ENCODE measurements at places on chromosomes 1 and 21.

DNA sequence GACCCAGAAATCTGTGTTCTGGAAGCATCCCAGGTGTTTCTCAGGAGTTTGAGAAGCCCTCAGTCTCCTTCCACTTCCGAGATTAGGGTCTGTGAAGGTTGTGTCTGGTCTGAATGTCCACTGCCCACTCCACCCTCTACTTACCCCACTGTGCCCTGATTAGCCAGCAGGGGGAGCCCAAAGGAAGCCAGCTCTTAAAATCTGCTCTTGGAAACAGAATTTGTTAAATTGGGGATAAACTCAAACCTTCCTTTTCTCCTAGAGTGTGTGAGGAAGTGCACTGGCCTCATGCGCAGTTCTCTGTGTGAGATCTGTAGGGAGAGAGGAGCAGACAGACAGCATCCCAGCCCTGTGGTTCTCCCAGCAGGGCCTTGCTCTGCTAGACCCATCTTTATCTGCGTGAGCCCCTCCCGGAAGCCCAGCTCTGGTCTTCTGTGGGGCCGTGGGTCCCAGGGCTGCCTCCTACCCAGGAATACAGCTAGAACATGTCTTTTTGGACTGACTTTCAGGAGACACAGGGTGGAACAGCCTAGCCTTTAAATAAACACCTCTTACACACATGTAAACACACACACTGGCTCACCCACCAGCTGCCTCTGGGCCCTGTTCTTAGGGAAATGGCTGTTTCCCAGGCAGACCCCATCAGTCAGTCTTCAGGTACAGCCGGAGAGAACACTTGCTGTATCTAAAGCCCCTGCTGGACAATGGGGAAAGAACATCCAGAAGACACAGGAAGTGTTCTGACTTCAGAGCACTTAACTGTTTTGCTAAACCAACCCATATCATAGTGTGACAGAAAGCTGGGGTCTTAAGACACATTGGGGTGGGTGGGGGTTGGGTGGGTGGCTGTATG is 52.2 kb downstream of the SMYD2 start:
- DNase-seq, result peak; percentile 61

GRCh38 chr21:37550157-37550556 is 183.6 kb downstream of the DYRK1A start:
- no peak for DNase-seq

DNA sequence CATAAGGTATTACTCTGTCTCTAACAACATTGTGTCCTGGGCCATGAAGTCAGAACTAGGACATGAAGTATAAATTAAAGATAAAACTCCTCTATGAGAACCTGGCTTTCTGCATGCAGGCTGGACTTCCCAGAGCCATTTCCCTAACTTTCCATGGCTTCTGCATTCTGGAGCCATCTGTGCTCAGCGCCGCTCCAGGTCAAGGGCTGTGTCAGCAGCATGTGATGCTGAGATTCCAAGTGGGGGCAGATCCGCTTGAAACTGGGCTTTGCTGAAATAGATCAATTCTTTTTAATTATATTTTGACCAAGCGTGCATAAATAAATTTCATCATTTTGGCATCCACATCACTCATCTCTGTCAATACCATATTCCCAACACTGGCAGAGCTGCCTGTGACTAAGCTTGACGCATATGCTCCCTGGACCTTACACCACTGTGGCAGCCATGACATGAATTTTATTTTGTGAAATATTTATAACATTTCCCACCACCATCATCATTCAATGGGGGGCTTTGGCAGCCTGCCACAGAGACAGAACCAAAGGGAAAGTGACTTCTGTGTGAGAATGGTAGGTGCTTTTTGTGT is 110.4 kb upstream of the KCNK1 start:
- DNase-seq, result no peak

- no peak for DNase-seq
These were observed 86.7 kb upstream of the MARK1 start for GRCh38 chr1:220441211-220441610.

DNA sequence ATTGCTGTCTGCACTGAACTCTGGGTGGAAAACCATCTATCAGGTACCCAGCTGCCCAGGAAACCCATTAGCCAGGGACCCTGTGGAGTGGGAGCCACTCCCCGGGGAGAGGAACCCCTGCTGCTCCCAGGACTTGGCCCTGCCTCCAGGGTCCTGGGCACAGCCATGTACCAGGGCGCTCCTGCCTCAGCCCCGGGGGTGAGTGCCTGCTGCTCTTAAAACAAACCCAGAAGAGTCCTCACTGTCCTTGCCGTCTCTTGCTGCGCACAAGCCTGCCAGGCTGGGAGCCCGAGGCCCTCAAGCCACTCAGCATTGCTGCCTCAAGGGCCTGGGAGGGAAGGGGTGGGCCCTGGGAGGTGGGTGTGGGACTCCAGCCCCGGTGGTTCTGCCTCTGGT is 3.4 kb upstream of the SLC25A34 start:
- no peak for DNase-seq

DNA sequence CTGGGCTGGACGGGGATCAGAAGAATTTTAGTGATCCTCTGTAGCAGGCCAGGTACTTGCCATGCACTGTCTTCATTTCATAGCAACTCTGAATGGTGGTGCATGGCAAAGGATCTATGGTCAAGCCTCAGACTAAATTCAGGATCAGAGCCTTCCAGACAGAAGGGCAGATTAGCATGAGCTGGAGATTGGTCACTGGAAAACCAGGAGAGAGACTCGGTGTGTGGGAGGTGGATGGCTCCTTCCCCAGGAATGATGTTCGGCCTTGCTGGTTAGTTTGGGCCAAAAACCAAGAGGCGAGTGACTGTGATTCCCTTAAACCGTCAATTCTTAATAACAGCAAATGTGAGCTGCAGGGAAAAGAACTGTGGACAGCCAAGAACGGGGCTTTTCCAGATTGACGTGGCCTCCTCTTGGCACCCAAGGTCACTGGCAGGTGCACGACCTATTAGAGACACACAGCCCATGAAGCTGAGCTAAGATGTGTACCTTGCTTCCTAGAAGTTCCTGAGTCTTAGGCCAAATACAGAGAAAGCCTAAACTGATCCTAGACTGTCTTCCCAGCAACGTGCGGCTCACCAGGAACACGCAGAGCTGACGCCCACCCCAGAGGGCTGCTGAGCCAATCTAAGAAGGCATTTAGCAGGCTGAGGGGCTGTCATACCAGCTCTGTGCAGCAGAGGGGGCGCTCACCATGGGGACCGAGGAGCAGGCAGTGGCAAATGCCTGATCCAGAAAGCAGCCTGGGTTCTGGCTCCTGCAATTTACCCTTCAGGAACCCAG is 18.5 kb downstream of the ALDH4A1 start:
- DNase-seq, result peak; percentile 56

DNA sequence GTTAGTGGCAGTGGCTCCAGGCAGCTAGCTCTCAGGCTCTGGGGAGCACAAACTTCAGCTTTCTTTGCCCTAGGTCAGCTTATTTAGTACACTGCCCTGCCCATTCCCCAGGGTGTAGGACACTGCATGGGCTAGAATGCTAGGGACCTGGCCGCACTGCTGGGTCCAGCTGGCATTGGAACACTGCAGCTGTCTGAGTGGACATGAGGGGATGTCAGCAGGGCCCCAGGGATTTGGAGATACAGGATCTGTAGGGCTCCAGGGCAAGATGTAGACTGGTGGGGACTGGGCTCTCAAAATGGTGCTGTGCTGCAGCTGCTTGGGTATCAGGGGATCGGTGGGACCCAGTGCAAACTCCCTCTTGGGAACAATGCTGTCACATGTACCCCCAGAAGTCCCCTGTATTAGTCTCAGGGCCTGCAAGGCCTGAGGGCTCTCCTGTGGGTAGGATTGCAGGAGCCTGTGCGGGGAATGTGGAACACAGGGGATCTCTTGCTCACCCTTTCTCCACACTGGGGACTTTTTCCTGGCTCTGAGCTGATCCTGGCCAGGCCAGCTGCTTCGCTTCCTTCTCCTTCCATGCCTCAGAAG is 25.2 kb upstream of the TTC22 start:
- DNase-seq, result no peak

DNA sequence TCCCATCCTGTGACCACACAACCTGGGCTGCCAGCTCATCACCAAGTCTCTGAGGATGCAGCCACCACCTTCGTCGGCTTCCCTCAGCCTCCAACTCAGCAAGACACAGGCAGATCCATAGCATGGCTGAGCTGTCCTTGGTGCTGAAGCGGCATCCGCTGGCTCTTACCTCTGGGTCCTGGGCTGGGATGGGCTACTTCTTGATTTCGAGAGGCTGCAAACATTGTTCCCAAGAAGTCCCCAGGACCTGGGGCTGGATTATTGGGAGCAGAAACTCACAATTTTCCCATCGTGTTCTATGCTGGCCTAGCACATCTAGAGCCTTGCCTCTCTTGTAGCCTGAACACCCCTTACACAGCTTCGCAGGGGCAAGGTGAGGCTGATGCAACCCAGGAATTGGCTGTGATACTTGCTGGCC is 24.9 kb upstream of the C1QA start:
- DNase-seq, result peak; percentile 52

GRCh38 chr1:77378723-77379535 is 97.1 kb downstream of the AK5 start:
- DNase-seq, result peak; percentile 28

- DNase-seq, result no peak
These were observed 25.5 kb downstream of the TNR start for GRCh38 chr1:175717610-175718540.

- DNase-seq, result no peak
These were observed 36.0 kb downstream of the FAM177B start for GRCh38 chr1:222772996-222773379.

DNA sequence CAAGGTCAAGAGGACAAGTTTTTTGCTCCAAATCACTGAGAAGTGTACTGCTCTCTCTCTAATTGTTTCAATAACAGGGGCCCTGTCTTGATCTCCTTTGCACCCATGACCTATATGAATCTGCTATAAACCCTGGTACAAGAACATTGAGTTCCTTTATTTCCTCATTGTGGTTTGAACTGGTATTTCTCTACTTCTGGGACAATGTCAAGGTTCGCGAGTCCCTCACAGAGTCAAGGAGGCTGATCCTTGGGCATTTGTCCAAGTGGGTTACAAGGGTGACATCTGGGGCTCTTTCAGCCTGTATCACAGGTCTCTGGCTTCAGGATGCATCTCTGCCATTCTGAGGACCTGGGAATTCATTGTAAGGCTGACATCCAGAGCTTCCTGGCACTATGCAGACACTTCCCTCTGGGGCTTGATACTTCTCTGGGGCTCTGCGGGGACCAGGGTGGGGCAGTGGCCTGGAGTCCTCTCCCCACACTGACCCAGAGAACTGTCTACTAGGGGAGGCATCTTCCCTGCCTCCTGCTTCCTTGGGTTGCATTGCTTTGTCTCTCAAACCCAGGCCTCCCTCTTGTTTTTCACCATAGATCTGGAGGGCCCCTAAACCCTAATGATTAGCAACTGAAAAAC is 22.5 kb upstream of the ZNF648 start:
- no peak for DNase-seq

DNA sequence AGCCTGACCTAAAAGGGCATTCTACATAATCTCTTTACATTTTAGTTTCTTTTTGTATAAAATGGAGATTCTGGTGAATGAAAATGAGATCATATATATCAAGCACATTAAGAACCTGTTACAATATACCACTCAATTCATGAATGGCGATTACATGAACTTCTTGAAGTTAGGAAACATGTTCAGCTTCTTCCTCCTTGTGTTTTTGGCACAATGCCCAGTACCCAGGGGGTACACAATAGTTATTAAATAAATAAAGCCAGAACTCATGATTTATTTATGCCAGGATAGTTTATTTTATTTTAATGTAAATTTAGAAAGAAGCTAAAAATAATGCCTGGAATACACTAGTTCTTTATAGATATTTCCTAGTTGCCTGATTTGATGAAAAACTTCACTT is 186.0 kb upstream of the PTGFR start:
- no peak for DNase-seq

DNA sequence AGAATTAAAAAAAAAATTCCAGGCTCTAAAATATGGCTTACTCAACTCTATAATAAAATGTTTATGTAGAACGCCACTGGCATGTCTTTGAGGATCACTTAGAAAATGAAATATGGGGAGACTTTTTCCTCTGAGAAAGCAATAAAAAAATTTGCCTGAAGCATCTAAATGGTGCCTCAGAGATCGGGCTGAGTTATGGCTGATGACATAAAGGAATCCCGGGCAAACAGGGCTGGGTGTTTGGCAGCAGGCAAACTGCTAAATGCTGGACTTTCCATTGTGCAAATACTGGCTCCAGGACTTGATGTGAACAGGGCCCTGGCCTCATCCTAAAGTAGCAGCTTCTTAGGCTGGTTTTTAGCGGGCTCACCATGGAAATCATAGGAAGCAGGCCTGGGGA is 44.5 kb upstream of the C1orf87 start:
- peak; percentile 88 for DNase-seq

- DNase-seq, result no peak
These were observed 2.6 kb upstream of the GLUL start for GRCh38 chr1:182394055-182394775.

DNA sequence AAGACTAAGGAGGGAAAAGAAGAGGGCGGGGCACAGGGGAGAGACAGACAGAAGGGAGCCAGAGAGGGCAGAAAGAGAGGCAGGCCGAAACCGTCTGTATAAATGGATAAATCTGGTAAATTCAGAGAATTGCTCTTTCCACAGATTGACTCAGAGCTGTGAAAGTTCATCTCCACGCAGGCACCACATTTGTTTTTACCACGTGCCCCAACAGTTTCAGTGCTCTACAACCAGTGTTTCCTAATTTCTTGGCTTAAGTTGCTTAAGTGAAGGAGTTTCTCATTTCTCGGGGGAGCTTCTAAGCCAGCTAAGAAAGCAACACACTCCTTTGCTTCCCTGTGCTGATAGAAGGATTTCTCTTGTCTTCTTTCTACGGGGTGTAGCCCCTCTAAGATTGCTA is 87.1 kb downstream of the ENAH start:
- DNase-seq, result no peak

DNA sequence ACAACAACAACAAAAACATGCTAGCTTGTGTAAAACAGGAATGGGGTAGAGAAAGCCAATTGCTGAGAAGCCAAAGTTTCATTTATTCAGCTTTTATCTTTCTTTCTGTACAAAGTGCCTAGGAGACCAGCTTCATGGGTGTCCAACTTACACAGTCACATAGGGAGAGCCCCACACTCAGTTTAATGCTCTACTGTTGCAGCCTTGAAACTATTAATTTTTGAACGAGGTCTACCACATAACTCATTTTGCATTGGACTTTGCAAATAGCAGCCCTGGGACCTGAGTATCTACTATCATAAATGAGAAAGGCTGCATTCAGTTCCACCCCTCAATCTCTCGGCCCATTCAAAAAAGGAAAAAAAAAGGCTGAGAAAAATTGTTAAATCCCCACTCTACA is 98.8 kb downstream of the ZNF644 start:
- DNase-seq, result no peak

Measured in fibroblast of skin of right quadriceps (primary cell).